ENCODE measurements at places on chromosomes 1 and 21.

- peaks cover 7% of the 10 kb centered on the region for H3K27me3 ChIP-seq
- peaks cover 14% of the 10 kb centered on the region for H3K4me1 ChIP-seq
- H3K4me3 ChIP-seq = no peak overlapping the region
- H3K27ac ChIP-seq = no peak overlapping the region
- H3K36me3 ChIP-seq = no peaks in the 10 kb centered on the region
- no peak for DNase-seq
Measured at GRCh38 chr1:112030157-112030556, 40.7 kb upstream of the KCND3 start.

GRCh38 chr1:51578383-51579109 lies 38.3 kb upstream of the OSBPL9 start:
- no peak overlapping the region for H3K4me3 ChIP-seq
- no peaks in the 10 kb centered on the region for H3K36me3 ChIP-seq
- no peak for DNase-seq
- no peak overlapping the region for H3K27ac ChIP-seq

DNA sequence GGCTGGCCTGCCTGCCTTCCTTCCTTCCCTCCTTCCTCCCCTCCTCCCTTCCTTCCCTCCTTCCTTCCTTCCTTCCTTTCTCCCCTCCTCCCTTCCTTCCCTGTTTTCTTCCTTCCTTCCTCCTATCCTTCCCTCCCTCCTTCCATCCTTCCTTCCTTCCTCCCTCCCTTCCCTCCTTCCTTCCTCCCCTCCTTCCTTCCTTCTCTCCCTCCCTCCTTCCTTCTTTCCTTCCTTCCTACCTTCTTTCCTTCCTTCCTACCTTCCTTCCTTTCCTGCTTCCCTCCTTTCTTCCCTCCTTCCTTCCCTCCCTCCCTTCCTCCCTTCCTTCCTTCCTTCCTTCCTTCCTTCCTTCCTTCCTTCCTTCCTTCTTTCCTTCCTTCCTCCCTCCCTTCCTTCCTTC lies 70.1 kb upstream of the PTGFR start:
- H3K36me3 ChIP-seq = no peaks in the 10 kb centered on the region
- no peak overlapping the region for H3K4me3 ChIP-seq
- H3K4me1 ChIP-seq = no peaks in the 10 kb centered on the region

DNA sequence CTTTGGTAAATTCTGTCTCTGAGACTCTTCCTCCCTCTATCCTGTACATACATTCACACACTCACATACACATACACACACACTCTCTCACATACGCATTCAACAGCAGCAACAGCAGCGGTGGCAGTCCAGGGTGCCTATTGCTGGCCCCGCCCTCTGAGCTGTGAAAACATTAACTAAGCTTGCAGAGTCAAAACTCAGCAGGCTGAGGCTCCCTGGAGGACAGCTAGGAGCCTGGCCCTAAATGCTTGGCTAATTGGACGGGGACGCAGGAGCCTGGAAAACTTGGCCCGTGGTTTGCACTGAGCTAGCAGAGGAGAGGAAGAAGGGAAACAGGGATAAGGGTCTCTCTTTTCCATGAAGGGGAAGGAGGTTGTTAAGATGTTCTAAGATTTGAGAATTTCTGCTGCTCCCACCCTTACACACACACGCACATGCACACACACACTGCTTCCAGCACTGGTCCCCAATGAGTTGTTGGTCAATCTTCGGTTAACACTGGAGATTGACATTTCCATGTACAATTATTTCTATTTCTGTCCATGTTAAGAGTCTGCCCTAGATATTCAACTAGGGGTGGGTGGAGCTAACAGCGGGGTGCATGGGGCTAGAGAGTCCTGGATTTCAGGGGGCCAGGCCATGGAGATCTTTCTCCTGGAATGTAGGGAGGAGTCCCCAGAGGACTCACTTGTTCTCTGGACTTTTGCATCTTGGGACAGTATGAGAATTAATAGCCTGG lies 94.2 kb downstream of the PLXNA2 start:
- peaks cover 24% of the 10 kb centered on the region for H3K27me3 ChIP-seq
- H3K36me3 ChIP-seq = peaks cover 4% of the 10 kb centered on the region
- peaks cover 33% of the 10 kb centered on the region for H3K4me1 ChIP-seq
- H3K27ac ChIP-seq = no peak overlapping the region
- no peak overlapping the region for H3K4me3 ChIP-seq

GRCh38 chr1:230049731-230050130 lies 17.3 kb upstream of the GALNT2 start:
- no peak overlapping the region for H3K27ac ChIP-seq
- peaks cover 26% of the 10 kb centered on the region for H3K4me1 ChIP-seq
- H3K27me3 ChIP-seq = peaks cover 4% of the 10 kb centered on the region
